Regular cardiac myocyte (primary cell): ENCODE measurements at places on chromosomes 16 and 17. TPM values are rescaled to one million over a fixed set of nuclear protein-coding genes. Genes with fewer than 3 reads are reported as not detected.

MRPL58 gene
- 27.9 and 47.0 TPM in 2 replicates for total RNA-seq

RDM1 gene
- 0.28 and 1.3 TPM in 2 replicates for total RNA-seq

TBX21 gene
- not detected in 2 replicates for total RNA-seq

FKBP10 gene
- total RNA-seq, result 229 and 408 TPM in 2 replicates
